ENCODE measurements at places on chromosomes 13 and 19.

GRCh38 chr13:112772539-112772909, 82.7 kb downstream of the ATP11A start:
- DNase-seq, result no peak

- DNase-seq, result no peak
Observed at GRCh38 chr13:32577032-32577431, 9.2 kb upstream of the PDS5B start.

DNA sequence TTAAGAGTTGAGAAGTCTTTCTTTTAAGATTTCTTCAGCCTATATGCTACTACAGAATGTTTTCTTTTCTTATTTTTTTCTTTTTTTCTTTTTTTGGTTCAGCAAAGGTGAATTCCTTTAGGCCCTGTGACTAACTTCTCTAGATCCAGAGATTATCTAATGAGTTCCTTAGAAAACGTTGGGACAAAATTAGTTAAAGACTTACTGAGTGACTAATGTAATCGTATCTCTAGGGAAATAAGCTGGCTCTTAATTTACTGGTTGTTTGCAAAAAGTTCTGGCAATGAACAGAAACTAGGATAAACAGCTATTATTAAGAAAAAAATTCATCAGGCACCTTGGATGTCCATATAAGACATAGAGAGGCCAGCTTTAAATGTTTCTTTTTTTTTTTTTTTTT, 30.7 kb upstream of the CSNK1A1L start:
- DNase-seq, result no peak

DNA sequence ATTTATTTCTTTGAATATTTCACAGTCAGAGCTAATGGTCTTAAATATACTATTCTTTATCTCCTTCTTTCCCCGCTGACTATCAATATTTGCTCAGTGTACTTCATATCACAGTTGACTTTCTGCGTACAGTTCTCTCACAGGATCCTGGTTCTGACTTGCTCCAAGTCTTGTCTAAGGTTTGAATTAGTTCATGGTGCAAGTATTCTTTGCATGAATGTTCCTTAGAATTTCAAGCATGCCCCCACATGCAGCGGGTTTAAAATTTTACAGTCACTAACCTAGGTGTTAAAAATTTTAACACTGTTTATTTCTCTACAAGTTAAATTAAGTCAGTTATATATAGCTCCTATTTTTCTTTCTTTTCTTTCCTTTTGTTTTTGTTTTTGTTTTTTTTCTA, 20.8 kb upstream of the KLF12 start:
- no peak for DNase-seq

DNA sequence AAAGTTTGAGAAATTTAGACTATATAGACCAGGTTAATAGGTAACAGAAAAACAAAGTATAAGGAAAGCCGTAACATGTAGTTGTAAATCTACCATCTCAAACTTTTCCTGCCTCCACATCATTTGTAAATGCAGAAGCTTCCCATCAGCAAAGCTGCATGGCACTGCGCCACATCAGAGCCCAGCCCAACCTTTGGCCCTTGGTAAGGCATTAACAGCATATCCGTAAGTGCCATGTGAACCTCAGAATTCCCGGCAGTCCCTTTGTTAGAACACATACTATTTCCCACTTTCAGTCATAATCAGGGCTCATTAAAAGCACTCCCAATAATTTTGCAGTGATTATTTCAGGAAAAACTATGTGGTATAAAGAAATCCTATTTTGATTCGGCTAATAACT, 51.6 kb downstream of the MPHOSPH8 start:
- no peak for DNase-seq

DNA sequence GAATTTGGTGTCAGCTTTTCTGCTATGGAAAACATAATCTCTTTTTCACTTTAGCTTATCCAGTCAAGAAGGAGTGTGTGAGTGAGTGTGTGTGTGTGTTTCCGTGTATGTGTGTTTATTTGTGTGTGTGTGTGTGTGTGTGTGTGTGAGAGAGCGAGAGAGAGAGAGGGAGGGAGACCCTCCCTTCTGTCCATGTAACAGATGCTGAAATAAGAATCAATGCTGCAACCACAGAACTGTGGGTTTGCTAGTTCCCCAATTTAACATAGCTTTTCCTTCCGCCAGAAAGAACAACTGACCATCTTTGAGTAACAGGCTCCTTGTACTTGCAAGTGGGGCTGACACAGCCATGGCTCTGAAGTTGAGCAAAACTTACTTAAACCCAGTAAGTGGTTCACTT, 5.2 kb downstream of the LCP1 start:
- no peak for DNase-seq

- no peak for DNase-seq
Observed at GRCh38 chr13:40910324-40911050, 108.6 kb downstream of the ELF1 start.

DNA sequence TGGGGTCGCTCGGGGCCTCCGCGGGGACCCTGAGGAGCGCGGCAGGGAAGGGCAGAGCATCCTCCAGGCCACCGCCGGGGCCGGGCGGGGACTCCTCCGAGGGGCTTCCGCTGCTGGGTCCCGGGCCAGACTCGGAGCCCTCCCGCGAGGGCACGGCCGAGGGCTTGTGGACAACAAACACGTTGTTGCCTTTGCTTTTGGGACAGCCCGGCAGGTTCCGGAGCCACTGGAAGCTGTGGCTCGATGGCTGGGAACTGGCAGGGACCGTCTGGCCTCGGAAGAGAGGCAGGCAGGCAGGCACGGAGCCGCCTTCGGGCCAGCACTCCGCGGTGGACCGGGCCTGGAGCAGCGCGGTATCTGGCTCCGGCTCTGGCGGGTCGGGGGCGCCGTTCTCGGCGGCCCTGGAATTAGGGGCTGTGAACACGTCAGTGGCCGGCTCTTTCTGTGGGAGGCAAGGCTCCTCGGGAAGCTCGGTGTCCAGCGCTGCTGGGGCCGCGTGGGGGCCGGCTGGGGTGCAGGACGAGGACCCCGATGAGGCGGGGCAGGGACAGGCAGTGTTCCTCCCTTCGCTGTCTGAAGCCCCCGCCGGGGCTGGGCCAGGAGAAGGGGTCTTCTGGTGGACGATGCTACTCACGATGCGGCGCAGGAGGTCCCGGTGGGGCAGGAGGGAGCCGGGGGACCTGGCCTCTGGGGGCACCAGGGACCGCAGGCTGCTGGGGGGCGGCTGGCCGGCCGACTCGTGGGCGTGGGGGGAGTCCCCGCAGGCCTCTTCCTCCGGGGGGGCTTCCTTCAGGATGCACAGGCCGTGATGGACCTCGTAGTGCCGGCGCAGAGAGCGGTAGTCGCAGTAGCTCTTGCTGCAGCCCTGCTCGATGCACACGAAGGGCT, 27.6 kb downstream of the ZNF541 start:
- DNase-seq, result no peak

GRCh38 chr19:1231729-1232637, 5.8 kb downstream of the CBARP start:
- DNase-seq, result no peak

DNA sequence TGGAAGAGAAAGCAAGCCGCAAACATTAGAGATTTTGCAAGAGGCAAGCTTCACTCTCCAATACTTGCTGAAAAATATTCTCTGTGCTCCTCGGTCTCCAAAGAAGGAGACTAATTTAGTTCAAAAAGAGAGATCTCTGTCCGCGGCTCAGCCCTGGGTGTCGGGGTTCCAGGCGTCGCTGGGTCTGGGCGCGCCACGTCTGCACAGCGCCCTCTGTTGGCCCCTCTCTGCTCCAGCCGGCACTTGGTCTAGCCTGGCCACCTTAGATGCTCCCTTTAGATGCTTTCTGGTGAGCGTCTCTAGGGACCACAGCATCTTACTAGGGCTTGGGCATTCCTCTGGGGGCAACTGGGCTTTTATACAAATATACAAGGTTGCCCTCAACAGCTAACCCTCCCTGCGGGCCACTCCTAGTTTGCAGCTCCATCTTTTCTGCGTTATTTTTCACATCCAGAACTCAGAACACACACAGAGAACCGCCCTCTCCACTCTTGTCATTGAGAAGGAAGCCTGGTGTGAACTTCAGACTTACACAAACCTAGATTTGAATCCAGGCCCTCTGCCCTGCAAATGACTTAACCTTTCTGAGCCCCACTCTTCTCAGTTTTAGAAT, 78.3 kb downstream of the CYSLTR2 start:
- peak; percentile 34 for DNase-seq

DNA sequence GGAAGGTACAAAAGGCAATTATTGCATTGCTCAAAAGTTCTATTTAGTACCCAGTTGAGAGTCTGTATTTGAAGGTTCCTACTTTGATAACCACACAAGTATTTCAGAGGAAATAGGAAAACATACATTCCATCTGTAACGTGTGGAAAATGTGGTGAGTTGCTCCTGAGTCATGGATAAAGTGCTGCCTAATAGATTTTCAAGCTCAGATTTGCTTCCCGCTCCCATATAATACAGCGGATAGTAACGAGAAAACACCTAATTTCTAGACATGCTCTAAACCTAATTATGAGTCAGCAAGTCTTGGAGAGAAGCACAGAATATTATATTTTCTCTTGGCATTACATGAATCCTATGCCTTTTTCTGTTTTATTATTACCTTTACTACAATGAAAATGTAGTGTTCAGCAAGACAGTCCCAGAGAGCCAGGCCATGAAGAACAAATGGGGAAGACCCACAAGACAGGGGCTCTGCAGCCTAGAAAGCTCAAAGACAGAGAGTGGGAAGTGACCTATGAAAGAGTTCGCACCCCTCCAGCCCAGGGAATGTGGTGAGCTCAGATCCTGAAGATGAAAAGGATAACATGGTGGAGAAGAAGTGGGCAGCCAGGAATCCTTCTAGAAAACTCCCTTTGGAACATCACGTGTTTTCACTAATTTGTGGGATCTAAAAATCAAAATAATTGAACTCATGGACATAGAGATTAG, 116.1 kb downstream of the STARD13 start:
- no peak for DNase-seq

DNA sequence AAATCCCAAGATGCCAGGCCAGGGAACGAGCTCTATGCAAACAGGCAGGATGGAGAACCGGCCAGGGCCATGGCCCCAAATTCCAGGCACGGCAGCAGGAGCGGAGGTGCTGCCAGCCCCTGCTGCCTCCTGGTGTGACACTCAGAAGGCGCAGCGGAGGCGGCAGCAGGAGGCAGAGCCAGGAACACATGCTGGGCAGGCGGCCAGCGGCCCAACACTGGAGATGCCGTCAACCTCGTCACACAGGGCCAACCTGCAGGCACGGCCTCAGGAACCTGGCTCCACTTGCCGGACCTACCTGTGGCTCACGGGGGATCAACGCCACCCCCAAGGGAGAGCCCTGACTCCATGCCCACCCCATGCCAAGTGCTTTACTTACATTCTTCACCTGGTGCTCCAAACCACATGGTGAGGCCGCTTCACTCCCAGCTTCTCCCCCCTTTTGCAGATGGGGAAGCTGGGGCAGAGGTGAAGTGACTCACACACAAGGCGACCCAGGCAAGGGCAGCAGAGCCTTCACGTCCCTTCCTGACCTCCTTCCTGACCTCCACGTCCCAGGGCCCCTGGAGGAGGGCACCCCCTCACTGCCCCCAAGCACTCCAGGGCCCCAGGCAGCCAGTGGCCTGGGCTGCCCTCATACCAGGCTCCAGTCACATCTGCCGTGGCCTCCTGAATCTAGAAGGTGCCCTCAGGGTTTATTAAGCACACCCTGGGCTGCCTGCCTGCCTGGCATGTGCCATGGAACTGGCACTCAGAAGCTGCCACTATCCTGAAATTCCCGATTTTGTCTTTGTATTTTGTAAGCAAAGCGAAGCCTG, 43.5 kb downstream of the GGACT start:
- no peak for DNase-seq

DNA sequence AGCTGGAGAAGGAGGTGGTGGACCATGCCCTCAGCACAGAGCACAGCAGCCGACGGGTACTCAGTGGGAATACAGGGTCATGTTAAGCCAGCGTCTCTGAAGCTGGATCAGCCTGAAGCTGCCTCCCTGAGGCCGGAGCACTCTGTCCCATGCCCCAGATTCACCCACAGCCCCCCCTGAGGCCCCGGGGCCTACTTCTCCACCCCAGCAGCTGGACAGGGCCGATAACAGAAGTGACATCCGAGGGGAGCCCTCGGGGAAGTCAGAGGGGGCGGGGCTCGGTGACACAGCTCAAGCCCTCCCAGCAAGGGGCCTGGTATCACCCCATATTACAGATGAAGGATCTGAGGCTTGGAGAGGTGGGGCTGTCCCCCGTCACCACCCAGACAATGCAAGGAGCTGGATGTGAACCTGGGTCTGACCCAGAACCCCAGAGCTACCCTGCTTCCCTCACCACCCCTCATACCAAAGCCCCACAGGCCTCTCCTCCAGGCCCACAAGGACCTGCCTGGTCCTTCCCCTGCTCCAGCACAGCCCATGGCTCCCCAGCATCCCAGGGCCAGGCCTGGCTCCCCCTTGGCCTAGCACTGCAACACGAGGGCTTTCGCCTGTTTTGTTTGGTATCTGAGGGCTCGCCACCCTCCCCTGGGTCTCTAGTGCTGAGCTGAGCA, 5.7 kb downstream of the R3HDM4 start:
- no peak for DNase-seq

Measured in activated gamma-delta T cell treated with anti-CD3 and anti-CD28 coated beads, Interleukin-2, amount 50 U/mL, for 16 hours (primary cell).